Stimulated activated CD4-positive, alpha-beta T cell treated with anti-CD3 and anti-CD28 coated beads, Interleukin-12 subunit alpha, Interleukin-12 subunit beta, amount 100 ng/mL, for 24 hours (primary cell): ENCODE measurements at places on chromosomes 12 and 14.

GRCh38 chr12:114396869-114397719 lies 8.8 kb downstream of the TBX5 start:
- DNase-seq, result no peak

- DNase-seq, result no peak
These were observed 39.0 kb downstream of the PLXNC1 start for GRCh38 chr12:94187361-94187760.

DNA sequence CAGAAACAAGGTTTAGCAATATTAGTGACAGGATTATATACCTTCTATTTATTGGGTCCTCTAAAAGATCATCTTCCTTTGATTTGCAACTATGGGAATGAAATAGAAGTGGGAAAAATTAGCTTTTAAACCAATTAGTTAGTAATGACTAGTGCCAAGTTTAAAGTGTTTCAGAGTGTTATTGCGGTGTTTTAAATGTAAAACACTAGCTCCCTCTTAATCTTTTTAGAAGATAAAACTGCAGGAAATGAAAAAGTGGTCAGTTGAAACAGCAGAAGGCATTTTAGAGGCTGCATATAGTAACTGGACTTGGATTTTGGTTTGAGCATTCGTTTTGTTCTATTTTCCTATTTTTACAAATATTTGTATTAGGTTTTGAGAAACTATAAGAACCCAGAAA lies 286.2 kb downstream of the RAD51B start:
- no peak for DNase-seq

- no peak for DNase-seq
These were observed 261.4 kb downstream of the VRK1 start for GRCh38 chr14:97058589-97058988.
